ENCODE measurements at places on chromosomes 5 and 9. TPM values are rescaled to one million over a fixed set of nuclear protein-coding genes. Genes with fewer than 3 reads are reported as not detected.

Gene NAIF1
- total RNA-seq = 15.2 TPM

Gene IL33
- total RNA-seq = not detected

DNA sequence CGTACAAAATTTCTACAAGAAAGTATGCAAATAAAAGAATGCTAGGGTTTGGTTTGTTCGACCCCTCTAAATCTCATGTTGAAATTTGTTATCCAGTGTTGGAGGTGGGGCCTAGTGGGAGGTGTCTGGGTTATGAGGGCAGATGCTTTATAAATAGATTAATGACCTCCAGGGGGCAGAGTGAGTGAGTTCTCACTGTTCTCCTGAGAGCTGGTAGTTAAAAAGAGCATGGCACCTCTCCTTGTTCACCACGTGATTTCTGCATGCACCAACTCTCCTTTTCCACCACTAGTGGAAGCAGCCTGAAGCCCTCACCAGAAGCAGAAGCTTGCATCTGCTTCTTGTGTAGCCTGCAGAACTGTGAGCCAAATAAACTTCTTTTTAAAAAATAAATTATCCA is 50.4 kb upstream of the FAM170A start:
- no peaks in the 10 kb centered on the region for H3K36me3 ChIP-seq
- DNase-seq = peak; percentile 10
- peaks cover 3% of the 10 kb centered on the region for H3K27me3 ChIP-seq
- no peak overlapping the region for H3K27ac ChIP-seq
- no peak overlapping the region for H3K4me3 ChIP-seq

DNA sequence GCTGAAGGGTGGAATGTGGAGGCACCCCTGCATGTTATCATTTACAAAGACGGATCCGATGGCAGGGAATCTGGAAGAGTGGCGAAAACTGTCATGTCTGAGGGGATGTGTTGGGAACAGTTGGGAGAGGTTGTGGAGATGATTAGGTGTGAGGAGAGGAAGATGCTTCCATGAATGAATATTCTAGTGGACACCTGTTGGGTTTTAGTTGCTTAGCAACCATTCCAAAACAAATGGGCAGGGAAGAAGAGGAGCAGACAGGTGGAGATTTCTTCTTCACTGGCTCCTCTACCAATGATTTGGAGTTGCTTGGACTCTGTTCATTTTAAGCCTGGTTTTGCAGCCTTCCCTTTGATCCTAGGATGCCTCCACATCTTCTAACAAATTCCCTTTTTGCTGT is 465.3 kb upstream of the CLINT1 start:
- H3K27ac ChIP-seq = no peak overlapping the region
- no peak for DNase-seq
- no peaks in the 10 kb centered on the region for H3K36me3 ChIP-seq
- no peaks in the 10 kb centered on the region for H3K27me3 ChIP-seq

DNA sequence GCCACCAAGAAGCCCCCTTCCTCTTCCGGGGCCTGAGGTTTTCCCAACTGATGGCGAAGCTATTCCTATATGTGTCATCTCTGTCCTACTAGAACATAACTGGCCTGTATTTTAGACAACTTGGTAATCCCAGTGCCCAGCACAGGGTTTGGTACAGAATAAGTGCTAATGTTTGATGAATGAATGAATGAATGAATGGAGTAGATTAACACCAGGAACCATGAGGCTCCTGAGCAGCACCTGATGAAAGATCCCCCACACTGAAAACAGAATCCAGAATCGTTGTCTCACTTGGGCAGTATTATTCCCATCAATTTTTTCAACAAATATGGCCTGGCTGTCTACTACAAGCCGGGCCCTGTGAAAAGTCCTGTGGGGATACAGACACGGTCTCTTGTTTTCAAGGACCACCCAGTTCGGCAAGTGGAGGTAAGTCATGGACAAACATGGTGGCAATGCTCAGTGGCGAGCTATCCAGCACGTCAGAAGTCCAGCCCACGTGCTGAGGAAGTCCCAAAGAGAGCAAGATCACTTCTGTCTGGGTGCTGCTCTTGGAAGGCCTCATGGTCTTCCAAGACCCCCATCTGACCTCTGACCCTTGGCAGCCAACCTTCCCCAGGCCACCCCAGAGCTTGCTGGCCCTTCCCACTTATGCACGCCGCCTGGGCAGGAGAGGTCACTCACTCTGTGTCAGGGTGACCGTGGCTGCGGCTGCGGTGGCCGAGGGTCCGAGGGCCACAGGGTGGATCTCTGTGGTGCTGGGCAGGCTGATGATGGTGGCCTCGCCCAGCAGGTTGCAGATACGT is 1.0 kb downstream of the NAIF1 start:
- H3K4me1 ChIP-seq = peaks cover 13% of the 10 kb centered on the region
- H3K36me3 ChIP-seq = no peaks in the 10 kb centered on the region
- no peak for DNase-seq
- H3K27me3 ChIP-seq = no peaks in the 10 kb centered on the region
- H3K27ac ChIP-seq = no peak overlapping the region

All from cardiac muscle cell (in vitro differentiated cells and primary cell).